ENCODE measurements at places on chromosomes 6 and 20.

- no peak for DNase-seq
Observed at GRCh38 chr20:53337390-53338101, 256.1 kb downstream of the ZNF217 start.

- DNase-seq, result no peak
Observed at GRCh38 chr6:27812805-27813492, 99.2 kb downstream of the OR2B2 start.

GRCh38 chr20:2911200-2911599 lies 37.9 kb downstream of the PTPRA start:
- no peak for DNase-seq

DNA sequence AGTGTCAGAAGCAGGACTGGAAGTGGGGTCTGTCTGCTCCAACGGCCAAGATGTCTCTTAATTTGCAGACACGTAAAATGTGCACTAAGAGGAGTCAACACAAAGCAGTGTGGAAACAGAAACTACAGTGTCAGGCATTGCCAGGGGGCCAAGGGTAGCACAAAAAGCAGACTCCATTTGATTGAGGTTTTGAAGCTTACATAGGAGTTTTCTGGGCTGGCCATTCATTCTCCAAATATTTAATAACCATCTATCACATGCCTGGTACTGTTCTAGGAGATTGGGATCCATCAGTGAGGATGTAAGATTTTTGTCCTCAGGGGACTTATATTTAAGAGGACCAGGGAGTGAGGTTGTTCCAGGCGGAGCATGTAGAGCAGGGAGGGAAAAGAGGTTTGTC lies 29.5 kb downstream of the MAFB start:
- no peak for DNase-seq

GRCh38 chr6:70415247-70415646 lies 1.9 kb downstream of the FAM135A start:
- no peak for DNase-seq

DNA sequence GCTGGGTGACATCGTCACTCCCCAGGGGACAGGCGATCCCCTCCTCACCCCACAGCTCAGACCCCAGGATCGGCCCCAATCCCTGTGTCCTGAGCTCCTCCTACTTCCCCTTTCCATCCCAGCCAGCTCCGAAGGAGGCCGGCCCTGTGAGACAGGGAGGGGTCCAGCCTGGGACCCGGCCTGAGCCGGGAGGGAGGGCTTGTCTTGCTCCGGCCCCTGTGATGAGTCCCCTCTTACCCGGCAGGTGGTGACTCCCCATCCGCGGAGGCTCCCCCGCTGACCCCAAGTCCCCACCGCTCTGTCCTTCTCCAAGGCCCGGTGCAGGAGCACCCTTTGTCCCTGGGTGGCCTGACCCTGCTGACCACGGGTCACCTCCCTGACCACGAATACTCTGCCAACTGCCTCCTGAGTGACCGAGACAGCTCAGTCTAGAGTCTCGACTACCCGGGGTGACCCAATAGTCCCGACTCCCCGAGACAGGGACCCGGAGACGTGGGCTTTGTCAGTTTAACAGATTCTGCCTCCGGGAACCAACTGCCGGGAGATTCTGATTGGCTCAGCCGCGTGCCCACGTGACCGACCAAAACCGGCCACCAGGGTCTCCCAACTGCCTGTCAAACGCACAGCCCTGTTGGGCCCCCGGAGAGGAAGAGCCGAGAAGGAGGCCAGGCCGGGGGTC lies 187.4 kb upstream of the PROKR2 start:
- no peak for DNase-seq

- no peak for DNase-seq
Observed at GRCh38 chr6:6332811-6333244, 12.4 kb upstream of the F13A1 start.

GRCh38 chr6:108275976-108276375 lies 15.1 kb upstream of the SNX3 start:
- DNase-seq, result no peak

DNA sequence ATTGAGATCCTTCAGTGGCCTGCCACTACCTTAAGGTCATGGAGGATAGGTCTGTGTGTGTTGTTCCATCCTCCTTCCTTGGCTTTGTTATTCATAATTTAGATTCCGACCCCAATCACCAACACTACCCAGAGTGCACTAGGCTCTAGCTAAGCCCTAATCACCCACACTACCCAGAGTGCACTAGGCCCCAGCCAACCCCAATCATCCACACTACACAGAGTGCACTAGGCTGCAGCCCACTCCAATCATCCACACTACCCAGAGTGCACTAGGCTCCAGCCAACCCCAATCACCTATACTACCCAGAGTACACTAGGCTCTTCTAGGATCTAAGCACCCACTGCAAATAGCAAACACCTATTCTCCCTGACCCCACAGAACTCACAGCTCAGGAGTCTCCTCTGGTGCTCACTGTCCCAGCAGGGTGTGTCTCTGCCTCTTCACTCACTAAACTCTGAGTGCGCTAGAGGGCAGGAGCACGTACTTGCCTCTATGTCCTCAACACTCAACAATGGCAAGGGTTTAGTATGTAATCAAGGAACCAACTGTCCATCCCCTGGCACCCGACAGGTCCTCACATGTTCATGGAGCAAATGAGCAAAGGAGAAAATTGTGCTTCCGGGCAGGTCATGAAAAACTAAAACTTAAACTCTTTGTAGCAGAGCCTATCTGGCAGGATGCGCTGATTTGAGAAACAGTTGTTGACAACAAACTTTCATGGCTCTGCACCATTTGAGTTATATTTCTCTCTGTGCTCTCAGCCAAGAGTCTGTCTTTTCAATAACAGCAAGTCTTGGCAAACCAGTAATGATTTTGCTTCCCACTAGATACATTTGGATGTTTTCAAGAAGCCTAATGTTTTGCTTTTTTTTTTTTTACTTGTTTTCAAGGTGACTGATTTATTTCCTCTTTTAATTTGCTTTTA lies 54.3 kb downstream of the SLC22A23 start:
- no peak for DNase-seq

DNA sequence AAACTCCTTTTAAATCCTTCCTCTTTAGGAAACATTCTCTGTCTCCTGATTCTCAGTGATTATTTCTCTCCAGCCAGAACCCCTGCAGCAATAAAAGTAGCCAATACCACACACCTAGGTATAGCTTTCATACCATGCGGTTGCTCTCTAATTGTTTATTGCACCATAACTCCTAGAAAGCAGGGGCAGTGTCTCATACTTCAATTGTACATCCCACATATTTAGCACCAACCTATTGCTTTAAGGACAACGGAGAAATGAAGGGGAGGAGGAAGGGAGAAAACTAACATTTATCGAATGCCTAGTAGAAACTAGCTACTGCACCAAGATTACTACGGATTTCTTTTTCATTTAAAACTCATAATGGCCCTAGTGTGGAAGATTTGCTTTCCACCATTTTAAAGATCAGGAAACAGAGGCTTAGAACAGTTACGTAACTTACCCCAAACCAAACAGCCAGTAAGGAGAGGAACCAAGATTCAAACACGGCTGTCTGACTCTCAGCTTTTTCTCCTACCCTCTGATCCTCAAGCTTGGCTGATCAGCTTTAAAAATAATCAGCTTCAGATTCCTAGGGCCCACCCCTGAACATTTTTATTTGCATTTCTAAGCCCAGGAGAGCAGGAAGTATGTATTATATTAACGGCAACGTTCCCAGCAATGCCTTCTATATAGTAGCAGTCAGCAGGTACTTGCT lies 43.4 kb upstream of the ATXN1 start:
- DNase-seq, result no peak

GRCh38 chr6:170152989-170153388 lies 137.9 kb downstream of the DLL1 start:
- DNase-seq, result no peak

DNA sequence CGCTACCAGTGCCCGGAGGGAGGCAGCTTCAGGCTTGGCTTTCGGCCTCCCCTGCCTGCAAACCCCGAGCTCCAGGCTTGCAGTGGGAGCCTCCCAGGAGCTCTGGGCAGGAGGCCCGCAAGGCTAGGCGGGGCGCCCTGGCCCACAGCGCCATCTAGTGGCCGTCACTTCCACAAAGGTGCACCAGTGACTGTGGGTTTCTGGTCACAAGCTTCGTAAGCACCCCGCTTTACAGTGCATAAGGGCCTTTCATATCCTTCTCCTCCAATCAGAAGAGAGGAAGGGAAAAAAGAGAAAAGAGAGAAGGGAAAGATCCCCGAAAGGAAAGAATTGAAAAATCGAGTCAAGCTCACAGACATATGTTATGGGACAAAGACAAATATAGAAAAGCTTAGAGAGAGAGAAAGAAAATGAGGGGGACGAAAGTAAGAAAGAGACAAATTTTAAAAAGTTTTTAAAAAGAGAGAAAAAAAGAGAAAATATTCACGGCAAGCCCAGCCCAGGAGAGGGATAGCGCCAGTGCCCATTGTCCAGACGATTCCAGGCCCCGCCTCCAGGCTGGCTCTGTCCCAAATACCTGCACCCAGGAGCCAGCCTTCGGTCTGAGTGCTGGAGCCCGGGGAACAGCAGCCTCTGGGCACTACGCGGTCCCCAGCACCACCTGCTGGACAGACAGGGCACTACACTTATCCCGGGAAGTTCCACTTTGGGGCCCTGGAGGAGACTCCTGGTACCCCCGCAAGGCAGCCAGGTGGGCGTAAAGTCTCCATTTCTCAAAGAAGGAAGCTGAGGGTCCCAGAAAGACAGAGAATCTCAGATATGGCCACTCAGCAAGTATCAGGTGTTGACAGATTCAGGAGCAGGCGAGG lies 207.1 kb downstream of the PREX1 start:
- peak; percentile 41 for DNase-seq

- no peak for DNase-seq
Observed at GRCh38 chr6:46538800-46539480, 47.7 kb upstream of the RCAN2 start.

DNA sequence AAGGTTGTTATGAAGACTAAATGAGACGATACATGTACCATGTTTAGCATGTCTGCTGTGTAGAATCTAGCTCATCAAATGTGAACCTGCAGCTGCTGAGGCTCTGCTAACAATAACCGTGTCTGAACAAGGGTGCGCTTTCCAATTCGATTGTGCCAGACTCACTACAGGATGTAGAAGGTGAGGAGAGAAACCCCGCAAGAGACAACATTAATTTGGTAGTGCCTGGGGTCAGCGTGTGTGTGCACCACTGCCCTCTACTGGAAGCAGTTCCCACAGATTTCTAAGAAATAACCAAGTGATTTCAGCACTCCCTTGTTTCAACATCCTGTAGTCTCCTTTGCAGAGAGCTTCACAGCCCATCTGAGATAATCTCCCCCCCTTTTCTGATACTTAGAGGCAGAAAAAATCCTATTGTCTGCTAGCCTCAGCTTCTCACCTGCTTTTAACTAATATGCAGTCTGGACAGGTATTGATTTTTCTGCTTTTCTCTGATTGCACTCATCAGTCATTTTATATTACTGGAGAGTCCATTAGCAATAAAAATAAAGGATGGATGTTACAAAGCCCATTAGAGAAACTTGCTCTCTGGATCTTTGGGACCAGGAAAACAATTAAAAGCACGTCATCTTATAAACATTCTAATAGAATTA lies 96.7 kb upstream of the BACH2 start:
- peak; percentile 74 for DNase-seq

DNA sequence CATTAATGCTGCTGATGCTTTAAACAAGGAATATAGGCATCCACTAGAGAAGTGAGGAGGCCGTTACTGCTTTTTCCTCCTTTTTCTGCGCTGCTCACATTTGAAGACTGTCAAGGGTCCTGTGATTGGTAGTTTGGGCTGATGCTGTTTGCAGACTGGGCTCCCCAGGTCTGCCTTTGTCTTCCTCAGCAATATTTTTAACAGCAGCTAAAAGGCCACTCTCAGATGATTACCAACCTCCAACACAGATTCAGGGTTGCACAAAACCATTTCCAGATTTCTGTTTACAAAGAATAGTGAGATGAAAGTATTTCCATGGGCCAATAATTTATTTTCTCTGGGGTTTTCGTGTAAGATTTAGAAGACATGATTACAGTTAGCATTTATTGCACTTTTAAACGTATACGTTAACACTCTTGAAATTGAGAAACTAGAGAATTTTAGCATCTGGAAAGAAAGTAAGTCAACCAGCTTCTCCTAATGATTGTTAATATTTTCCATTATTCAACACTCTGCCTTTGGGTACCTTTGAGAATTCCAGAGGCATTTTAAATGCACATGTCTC lies 475.3 kb upstream of the SOX4 start:
- DNase-seq, result no peak

GRCh38 chr6:142459271-142459670 lies 157.5 kb downstream of the ADGRG6 start:
- DNase-seq, result no peak

DNA sequence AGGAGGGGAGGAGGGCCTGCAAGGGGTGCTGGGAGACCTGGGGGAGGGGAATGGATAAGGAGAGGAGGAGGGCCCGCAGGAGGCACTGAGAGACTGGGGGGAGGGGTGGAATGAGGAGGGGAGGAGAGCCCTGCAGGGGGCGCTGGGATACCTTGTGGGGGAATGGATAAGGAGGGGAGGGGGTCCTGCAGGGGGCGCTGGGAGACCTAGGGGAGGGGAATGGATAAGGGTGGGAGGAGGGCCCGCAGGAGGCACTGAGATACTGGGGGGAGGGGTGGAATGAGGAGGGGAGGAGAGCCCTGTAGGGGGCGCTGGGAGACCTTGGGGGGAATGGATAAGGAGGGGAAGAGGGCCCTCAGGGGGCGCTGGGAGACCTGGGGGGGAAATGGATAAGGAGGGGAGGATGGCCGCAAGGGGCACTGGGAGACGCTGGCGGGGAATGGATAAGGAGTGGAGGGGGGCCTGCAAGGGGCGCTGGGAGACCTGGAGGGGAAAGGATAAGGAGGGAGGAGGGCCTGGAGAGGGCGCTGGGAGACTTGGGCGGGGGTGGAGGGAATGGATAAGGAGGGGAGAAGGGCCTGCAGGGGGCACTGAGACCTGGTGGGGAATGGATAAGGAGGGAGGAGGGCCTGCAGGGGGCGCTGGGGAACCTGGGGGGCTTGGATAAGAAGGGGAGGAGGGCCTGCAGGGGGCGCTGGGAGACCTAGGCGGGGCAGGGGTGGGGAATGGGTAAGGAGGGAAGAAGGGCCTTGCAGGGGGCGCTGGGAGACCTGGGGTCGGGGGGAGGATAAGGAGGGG lies 1.3 kb upstream of the CTCFL start:
- DNase-seq, result no peak

- DNase-seq, result no peak
Observed at GRCh38 chr6:122790028-122790422, 967 bp downstream of the SMPDL3A start.

- no peak for DNase-seq
Observed at GRCh38 chr6:120116343-120116742, 766.8 kb upstream of the MAN1A1 start.

- DNase-seq, result peak; percentile 69
Observed at GRCh38 chr6:36682328-36683144, 4.0 kb downstream of the CDKN1A start.

DNA sequence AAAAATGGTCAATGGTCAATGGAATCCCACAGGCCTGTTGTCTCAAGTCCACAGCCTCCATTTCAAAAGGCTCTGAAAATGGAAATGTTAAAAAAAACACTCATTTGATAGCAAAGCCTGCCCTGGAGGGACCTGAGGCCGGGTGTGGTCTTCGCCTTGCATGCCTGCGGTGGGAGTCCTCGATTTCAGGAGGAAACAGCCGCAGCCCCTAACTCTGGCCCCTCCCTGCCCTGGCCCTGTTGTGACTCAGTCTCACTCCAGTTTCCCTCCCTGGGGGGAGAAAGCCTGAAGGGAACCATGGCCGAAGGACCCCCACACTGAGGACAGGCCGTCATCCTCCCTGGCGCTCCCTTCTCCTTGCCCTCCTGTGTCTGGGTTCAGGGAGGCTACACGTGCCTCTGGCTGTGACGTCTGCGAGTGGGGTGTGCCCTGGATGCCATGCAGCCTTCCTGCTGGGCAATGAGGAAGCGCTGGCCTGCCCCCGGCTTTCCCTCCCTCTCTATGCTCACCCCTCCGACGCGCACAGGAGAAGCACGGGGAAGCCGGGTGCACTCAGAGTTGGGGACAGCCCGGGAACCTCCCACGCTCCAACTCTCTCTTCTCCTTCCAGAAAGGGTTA lies 9.2 kb downstream of the BHLHE23 start:
- no peak for DNase-seq

Data from naive thymus-derived CD4-positive, alpha-beta T cell (primary cell).